ENCODE measurements at places on chromosomes 4 and X. TPM values are rescaled to one million over a fixed set of nuclear protein-coding genes. Genes with fewer than 3 reads are reported as not detected.
A peak's percentile ranks its signal among the peaks of the same experiment; 100 is the strongest.

DNA sequence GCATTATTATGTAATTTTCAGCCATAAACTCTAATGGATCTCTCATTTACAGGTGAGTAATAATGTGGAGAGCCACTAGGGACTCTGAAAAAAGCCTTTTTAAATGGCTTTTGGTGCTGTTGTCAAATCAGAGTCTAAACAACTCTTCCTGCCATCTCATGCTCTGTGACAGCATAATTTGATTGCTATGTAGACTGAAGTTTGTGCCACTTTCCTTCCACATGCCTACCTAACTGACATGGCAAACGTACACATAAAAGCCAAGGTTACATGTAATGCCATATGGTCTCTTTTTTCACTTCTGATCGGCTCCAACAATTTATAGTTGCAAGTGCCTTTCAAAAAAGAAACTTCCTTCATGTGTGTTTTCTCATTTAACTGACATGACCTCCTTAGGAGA lies 94.3 kb downstream of the SH2D1A start:
- no peak for DNase-seq

DNA sequence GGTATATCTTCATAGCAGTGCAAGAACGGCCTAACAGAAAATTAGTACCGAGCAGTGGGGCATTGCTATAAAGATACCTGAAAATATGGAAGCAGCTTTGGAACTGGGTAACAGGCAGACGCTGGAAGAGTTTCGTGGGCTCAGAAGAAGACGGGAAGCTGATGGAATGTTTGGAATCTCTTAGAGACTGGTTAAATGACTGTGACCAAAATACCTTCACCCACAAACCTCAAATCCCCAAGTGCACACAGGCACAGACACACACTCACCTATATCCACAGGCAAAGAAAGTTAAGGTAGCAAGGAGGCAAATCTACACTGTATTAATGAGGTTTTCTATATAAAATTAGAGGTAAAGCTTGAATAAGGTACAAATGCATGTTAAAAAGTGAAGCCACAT lies 14.6 kb upstream of the SPRY1 start:
- no peak for DNase-seq

- no peak for DNase-seq
These were observed 45.1 kb upstream of the AADAT start for GRCh38 chr4:170134821-170135220.

MMRN1 gene
- total RNA-seq: not detected

- DNase-seq: no peak
These were observed 84.8 kb upstream of the BMP2K start for GRCh38 chr4:78691334-78691754.

DNA sequence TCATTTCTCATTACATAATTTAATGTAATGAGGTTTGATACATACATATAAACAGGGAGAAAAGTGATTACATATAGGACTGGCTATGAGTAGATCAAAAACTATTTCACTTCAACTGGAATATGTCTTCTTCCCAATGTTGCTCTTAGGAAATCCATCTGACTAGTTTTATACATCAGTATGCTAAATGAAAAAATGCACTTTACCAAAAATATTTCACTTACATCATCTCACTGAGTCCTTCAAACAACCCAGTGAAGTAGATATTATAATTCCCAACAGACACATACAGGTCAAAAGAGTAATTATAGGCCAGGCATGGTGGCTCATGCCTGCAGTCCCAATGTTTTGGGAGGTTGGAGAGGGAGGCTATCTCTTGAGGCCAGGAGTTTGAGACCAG lies 215.9 kb downstream of the MID1 start:
- no peak for DNase-seq

DNA sequence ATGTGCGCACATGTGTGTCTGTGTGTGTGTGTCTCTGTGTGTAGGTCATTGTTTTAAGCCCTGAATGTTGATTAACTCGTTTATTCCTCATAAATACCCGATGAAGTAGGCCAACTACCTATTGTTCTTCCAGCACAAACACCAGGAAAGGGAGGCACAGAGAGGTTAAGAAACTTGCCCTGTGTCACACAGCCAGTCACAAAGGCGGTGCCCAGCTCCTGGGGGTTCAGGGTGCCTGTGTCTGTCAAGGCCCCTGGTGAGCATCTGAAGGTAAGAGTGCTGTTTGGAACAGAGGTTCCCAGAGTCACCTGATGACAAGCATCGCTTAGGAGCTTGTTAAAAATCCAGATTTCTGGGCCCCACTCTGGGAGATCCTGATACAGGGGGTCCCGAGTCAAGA lies 18.0 kb upstream of the SH3TC1 start:
- no peak for DNase-seq

GRCh38 chrX:9555354-9555753 lies 90.5 kb downstream of the TBL1X start:
- DNase-seq: no peak

- no peak for DNase-seq
These were observed 41.1 kb downstream of the CBLL2 start for GRCh38 chrX:22313766-22314165.

- no peak for DNase-seq
These were observed 52.9 kb upstream of the VEGFC start for GRCh38 chr4:176845636-176846035.

- peak; percentile 11 for DNase-seq
These were observed 790 bp downstream of the CLGN start for GRCh38 chr4:140426610-140427105.

GRCh38 chr4:8905773-8906667 lies 34.4 kb upstream of the HMX1 start:
- no peak for DNase-seq

GRCh38 chr4:1187182-1187581 lies 14.8 kb upstream of the SPON2 start:
- DNase-seq: no peak

DNA sequence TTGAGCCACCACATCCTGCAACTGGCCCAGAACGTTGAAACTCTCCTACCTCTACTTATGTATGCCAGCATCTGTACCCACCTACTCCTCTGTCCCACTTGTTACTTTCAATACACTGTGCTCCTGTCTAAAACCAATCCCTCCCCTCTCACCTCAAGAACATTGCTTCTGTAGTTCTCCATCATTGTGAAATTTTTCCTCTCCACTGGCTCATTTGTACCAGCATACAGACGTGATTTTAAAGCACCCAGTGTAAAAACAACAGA lies 25.5 kb upstream of the USO1 start:
- DNase-seq: no peak

ZAR1 gene
- total RNA-seq: not detected

GRCh38 chr4:6777636-6778281 lies 4.8 kb upstream of the KIAA0232 start:
- no peak for DNase-seq

TCEAL7 gene
- total RNA-seq: not detected

MAGEC1 gene
- total RNA-seq: not detected

- DNase-seq: no peak
These were observed 84.2 kb downstream of the DCHS2 start for GRCh38 chr4:154407443-154407842.
